H9 (cell line): ENCODE measurements at places on chromosomes 2 and 18. TPM values are rescaled to one million over a fixed set of nuclear protein-coding genes. Genes with fewer than 3 reads are reported as not detected.

The ANKRD30BL gene
- not detected in 2 replicates for total RNA-seq

The HOXD8 gene
- total RNA-seq = not detected in 2 replicates

DNA sequence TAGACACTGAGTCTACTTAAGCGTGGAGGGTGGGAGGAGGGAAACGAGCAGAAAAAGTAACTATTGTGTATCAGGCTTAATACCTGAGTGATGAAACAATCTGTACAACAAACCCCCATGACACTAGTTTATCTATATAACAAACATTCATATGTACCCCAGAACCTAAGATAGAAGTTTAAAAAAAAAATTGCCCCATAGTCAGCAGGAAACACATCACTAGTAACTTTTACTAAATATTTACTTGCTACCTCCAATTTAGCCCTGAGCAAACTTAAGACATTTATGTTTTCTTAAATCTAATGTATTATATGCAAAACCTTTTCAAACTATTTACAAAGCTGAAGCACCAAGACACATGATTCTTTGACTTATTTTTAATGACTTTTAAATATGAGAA, 5.6 kb downstream of the REV1 start:
- no peak overlapping the region for H3K4me3 ChIP-seq
- H3K4me1 ChIP-seq = peaks cover 5% of the 10 kb centered on the region
- H3K27ac ChIP-seq = no peak overlapping the region
- H3K36me3 ChIP-seq = peaks cover 6% of the 10 kb centered on the region
- DNase-seq = no peak
- no peaks in the 10 kb centered on the region for H3K27me3 ChIP-seq

DNA sequence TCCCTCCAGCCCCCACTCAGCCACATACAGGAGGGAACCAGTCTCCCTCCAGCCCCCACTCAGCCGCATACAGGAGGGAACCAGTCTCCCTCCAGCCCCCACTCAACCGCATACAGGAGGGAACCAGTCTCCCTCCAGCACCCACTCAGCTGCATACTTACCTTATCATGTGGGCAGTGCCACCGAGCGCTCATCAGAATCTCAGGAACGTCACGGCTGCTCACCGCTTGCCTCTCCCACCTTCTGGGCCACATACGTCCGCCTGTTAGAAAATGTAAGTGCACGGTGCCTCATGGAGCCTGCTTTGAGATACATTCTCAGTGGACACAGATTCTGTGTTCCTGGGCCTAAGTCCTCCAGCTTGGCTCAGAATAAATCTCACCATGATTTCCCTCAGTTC, 124.8 kb downstream of the PXDN start:
- peaks cover 9% of the 10 kb centered on the region; the same call in 1 of the 2 replicates for H3K4me1 ChIP-seq
- no peaks in the 10 kb centered on the region for H3K27me3 ChIP-seq
- H3K27ac ChIP-seq = no peak overlapping the region
- DNase-seq = no peak
- H3K4me3 ChIP-seq = no peak overlapping the region

GRCh38 chr18:23529604-23530003, 26.3 kb downstream of the RMC1 start:
- H3K4me1 ChIP-seq = no peaks in the 10 kb centered on the region
- no peaks in the 10 kb centered on the region for H3K27me3 ChIP-seq
- no peak overlapping the region for H3K27ac ChIP-seq
- H3K36me3 ChIP-seq = peaks cover 26% of the 10 kb centered on the region; the same call in 2 of the 3 replicates
- H3K4me3 ChIP-seq = no peak overlapping the region
- no peak for DNase-seq
